NCI-H526 treated with DMSO at 0.1 percent for 48 hours (cell line): ENCODE measurements at places on chromosomes 3 and 15.

DNA sequence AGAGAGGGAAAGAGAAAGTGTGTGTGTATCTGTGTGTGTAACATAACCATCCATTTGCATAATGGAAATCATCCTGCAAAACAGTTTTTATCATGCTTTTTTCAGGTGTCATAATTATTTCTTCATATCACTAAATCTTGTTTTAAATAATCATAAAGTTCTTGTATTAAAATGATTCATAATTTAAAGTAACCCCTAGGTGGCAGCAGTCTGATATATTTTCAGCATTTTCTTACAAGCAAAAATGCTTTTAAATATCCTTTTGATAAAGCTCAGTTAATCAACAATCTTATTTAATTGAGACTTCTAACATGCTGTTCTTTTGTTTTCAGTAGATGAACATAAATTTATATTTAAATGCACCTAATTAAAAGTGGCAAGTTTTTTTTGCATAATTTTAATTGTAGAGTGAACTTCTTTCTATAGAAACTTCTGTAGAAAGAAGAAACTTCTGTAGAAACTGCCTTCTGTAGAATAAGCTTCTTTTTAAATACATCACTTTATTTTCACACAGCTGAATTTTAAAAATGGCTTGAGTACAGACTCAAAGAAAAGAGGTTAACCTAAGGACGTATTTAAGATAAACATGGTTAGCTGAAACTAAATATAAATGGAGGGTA, 72.5 kb downstream of the OPA1 start:
- DNase-seq: peak; percentile 59

- DNase-seq: no peak
These were observed 51.6 kb downstream of the GATM start for GRCh38 chr15:45326741-45327140.

- DNase-seq: no peak
These were observed 84.2 kb upstream of the TBL1XR1 start for GRCh38 chr3:177281292-177282118.

GRCh38 chr3:119861681-119862080, 79.8 kb downstream of the NR1I2 start:
- DNase-seq: no peak

- no peak for DNase-seq
These were observed 154.6 kb downstream of the EEFSEC start for GRCh38 chr3:128307781-128308469.

DNA sequence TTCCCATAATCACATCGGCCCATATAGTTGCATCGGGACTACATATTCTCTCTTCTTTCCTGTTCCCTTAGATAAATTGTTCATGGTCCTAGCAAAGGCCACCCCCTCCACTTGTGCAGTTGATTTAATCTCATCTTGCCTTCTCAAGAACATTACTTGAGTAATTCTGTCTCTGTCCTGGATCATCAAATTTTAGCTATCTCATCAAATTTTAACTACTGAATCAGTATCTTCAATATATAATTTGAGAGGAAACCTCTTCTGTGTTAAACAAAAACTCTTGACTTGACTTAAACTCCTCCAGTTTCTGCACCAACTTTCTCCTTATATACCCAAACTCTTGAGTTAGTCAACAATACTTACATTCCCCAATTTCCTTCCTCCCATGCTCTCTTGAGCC, 4.2 kb upstream of the PRR23B start:
- DNase-seq: no peak

- no peak for DNase-seq
These were observed 16.5 kb downstream of the ZXDC start for GRCh38 chr3:126459111-126459762.

GRCh38 chr15:77674327-77674726, 41.6 kb upstream of the LINGO1 start:
- no peak for DNase-seq

GRCh38 chr3:4823986-4824925, 155.0 kb upstream of the BHLHE40 start:
- DNase-seq: no peak

- DNase-seq: no peak
These were observed 74.3 kb upstream of the PLSCR4 start for GRCh38 chr3:146325170-146325569.

DNA sequence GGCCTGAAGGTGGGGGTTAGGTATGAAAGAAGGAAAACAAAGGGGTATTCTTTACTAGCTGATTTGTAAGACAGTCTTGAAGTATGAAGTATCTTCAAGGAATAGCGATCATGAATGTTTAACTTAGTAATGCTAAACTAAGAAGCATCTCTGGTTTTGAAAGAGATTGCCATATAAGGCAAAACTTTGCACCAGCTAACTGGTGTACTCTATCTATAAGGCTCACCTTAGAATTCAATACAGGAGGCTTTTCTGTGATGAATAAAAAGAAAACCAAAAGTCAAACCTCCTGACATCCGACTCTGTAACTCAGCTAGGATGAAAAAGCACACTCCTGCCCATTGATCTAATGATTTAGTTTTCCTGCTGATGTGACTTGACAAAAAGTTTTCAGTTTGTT, 54.7 kb downstream of the FOXP1 start:
- DNase-seq: no peak

GRCh38 chr3:82002986-82003642, 241.7 kb upstream of the GBE1 start:
- no peak for DNase-seq

DNA sequence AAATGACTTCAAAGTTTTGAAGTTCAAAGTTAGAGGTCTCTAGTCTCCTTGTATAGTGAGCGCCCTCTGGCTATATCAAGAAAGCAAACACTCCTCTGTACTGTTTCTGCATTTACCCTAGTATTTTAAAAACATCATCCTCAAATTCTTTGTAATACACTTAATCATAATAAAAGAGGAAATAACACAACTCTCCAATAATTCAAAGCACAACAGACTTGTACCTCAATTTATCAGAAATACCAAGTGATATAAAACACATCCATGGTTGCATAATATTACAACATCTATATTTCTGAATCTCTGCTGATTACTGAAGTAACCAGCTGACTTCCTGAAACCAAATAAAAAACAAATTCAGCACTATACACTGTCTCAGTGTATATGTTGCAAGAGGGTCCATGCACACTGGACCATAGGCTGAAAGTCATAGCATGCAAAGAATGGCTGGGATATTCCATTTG, 12.5 kb downstream of the PLOD2 start:
- no peak for DNase-seq

GRCh38 chr3:53696401-53697172, 149.6 kb downstream of the CHDH start:
- DNase-seq: no peak

GRCh38 chr3:71369701-71370391, 213.7 kb downstream of the FOXP1 start:
- DNase-seq: no peak

GRCh38 chr3:69191516-69191915, 69.1 kb upstream of the LMOD3 start:
- DNase-seq: no peak

DNA sequence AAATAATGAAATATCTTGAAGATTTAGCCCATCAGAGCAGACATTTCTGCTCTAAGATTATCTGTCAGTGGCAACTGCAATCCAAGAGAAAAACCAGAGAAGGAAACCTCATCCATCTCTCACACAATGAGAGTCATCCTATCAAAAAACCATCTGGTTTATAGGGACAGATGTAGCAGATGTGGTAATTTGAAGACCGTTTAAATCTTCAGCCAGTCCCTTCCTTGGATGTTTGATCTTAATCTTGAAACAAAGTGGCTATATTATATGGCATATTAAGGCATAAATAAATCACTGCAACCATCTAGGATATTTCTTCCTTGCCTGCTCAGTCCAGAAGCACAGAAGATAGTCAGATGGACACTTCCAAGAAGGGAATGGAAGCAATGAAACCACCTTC, 305.3 kb downstream of the MAGI1 start:
- no peak for DNase-seq

DNA sequence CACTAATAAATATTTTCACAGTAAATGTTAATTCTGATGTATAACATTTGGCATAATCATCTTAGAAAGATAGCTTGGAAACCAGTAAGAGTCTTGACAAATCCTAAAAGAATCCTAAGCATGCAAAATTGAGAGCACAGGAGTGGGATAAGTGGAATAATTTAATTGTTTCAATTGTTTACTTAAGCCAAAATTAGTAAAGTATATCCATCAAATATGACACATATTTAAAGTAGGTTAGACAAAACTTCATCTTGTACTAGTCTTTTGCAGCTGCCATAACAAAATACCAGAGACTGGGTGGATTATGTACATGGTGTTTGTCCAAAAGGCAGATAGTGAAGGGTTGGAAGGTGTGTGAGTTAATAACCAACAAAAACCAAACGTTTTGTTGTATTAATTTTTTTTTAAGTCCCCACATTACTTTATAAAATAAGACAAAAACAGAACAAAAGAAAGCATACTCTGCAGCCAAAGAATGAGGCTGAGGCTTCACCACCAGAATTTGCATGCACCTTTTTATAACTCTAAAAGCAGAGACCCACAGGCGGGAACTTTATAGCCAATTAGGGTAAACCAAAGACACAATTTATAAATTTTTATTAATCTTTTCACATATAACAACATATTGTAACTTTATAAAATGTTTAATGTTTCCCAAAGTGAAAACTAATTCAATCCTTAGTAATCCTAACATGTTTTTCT, 41.9 kb upstream of the CD200R1L start:
- no peak for DNase-seq

DNA sequence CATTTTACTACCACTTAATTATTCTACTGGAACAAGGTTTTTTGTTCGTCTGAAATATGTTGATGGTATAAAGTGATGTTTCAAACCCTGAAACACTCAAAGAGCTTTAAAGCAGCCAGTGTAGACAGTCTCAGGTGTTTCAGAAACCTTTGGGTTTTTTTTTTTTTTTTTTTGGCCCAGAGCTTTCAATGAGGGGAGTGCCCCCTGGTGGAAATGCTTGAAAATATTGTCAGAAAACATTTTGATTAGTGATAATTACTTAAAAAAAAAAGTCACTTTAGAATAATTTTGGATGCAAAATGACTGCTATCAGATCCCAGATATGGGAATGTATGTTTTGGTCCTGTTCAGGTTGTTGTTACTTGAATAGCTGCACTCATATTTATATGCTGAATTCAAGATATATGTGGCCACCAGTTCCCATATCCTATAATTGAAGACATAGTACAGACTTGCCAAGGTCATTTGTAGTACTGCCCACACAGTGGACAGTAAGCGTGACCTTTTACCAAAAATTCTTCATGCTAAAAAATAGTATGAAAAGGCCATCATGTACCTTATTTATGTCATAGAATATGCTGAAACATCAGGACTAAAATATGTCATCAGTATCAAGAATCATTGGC, 35.9 kb downstream of the SATB1 start:
- peak; percentile 41 for DNase-seq

GRCh38 chr3:184558726-184559125, 2.9 kb upstream of the EPHB3 start:
- DNase-seq: no peak
